ENCODE measurements at places on chromosomes 5 and 9. TPM values are rescaled to one million over a fixed set of nuclear protein-coding genes. Genes with fewer than 3 reads are reported as not detected.
A peak's percentile ranks its signal among the peaks of the same experiment; 100 is the strongest.

DNA sequence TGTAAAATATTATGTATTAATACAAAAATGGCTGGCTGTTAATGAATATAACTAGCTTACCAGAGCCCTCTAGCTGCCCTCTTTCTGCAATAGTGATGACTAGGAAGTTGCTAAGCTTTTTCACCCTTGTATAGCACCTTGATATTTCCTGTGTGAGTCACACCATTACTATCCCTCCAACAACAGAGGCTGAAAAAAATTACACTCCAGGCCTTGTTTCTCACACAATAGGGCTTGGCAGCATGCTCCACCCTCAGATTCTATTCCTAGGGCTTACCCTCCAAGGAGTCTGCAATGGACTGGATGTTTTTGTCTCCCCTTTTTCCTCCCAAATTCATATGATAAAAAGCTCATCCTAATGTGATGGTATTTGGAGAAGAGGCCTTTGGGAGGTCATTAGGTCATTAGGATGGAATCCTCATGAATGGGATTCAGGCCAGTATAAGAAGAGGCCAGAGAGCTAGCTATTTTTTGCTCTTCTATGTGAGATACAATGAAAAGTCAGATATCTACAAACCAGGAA is 184.6 kb upstream of the MAP1B start:
- H3K4me3 ChIP-seq: no peak overlapping the region
- no peak overlapping the region for H3K27ac ChIP-seq
- H3K36me3 ChIP-seq: no peaks in the 10 kb centered on the region
- no peaks in the 10 kb centered on the region for H3K27me3 ChIP-seq
- DNase-seq: peak; percentile 69
- H3K4me1 ChIP-seq: no peaks in the 10 kb centered on the region

DNA sequence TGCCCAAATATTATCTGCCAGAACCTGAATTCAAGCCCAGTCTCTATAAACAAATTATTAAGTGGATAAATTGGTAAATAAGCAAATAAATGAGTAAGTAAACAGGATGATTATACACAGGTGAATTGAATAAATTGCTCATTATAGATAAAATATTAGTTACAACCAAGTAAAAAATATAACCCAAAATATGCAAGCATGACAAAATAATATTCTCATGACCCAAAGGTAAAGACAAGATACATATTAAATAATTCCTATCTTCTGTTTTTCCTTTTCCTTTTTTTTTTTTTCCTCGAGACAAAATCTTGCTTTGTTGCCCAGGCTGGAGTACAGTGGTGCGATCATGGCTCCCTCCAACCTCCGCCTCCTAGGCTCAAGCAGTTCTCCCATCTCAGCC is 21.2 kb upstream of the FSD1L start:
- H3K27ac ChIP-seq: no peak overlapping the region
- H3K4me1 ChIP-seq: no peaks in the 10 kb centered on the region
- no peak overlapping the region for H3K4me3 ChIP-seq

GRCh38 chr9:14692470-14693250 is 572 bp downstream of the ZDHHC21 start:
- DNase-seq: no peak
- 0 out of 2 replicates have a peak overlapping the region, but pooled peaks have one; percentile 29 for H3K27ac ChIP-seq
- H3K27me3 ChIP-seq: no peaks in the 10 kb centered on the region
- H3K4me1 ChIP-seq: no peaks in the 10 kb centered on the region

The TAL2 gene
- not detected for total RNA-seq

The CSF2 gene
- total RNA-seq: not detected

DNA sequence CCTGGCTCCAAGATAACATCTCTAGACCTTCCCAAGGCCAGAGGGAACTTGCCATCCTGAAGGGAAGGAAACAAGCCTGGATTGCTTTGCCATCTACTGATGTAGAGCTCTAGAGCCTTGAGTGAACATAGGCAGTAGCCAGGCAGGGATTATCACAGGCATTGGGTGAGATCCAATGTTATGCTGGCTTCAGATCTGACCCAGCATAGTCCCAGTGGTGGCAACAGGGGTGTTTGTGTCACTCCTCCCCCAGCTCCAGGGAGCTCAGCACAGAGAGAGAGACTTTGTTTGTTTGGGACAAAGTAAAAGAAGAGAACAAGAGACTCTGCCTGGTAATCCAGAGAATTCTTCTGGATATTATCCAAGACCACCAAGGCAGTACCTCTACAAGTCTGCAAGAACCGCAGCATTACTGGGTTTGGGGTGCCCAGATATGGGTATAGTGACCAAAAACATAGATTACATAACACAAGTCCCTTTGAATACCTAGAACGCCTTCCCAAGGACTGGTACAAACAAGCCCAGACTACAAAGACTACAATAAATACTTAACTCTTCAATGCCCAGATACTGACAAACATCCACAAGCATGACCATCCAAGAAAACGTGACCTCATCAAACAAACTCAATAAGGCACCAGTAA is 137.6 kb upstream of the DAPK1 start:
- H3K4me3 ChIP-seq: no peak overlapping the region
- H3K4me1 ChIP-seq: no peaks in the 10 kb centered on the region
- DNase-seq: no peak
- H3K36me3 ChIP-seq: no peaks in the 10 kb centered on the region
- no peak overlapping the region for H3K27ac ChIP-seq
- no peaks in the 10 kb centered on the region for H3K27me3 ChIP-seq

GRCh38 chr9:6782345-6782744 is 24.6 kb downstream of the KDM4C start:
- DNase-seq: no peak
- no peak overlapping the region for H3K27ac ChIP-seq
- no peaks in the 10 kb centered on the region for H3K27me3 ChIP-seq
- H3K4me3 ChIP-seq: no peak overlapping the region

GRCh38 chr9:136304456-136304855 is 562 bp upstream of the CCDC187 start:
- no peaks in the 10 kb centered on the region for H3K27me3 ChIP-seq
- no peaks in the 10 kb centered on the region for H3K4me1 ChIP-seq
- H3K27ac ChIP-seq: no peak overlapping the region
- H3K36me3 ChIP-seq: no peaks in the 10 kb centered on the region
- no peak overlapping the region for H3K4me3 ChIP-seq

DNA sequence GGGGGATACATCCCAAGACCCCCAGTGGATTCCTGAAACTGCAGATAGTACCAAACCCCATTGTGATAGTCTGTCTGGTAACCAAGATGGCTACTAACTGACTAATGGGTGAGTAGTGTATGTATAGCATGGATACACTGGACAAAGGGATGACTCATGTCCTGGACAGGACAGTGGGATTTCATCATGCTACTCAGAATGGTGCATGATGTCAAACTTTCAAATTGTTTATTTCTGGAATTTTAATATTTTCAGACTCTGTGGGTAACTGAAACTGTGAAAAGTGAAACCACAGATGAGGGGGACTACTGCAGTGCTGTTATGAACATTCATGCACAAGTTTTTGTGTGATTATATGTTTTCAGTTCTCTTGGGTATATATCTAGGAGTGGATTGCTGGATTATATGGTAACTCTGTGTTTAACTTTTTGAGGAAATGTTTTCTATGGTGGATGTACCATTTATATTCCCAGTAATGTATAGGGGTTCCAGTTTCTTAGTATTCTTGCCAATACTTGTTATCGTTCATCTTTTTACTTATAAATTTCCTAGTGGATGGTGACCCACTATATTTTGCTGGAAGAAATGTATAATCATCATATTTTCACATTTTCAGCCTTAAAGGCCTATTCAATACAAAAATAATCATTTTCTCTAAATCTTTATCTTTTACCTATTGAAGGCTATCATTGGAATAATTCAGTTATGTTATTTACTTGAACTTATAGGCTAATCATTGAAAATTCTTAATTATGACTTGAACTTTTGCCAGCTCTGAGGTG is 140.9 kb downstream of the NR3C1 start:
- DNase-seq: no peak
- no peak overlapping the region for H3K27ac ChIP-seq
- no peaks in the 10 kb centered on the region for H3K36me3 ChIP-seq
- H3K4me1 ChIP-seq: no peaks in the 10 kb centered on the region
- H3K27me3 ChIP-seq: no peaks in the 10 kb centered on the region
- H3K4me3 ChIP-seq: no peak overlapping the region

- DNase-seq: no peak
- no peaks in the 10 kb centered on the region for H3K4me1 ChIP-seq
- H3K27me3 ChIP-seq: no peaks in the 10 kb centered on the region
- H3K27ac ChIP-seq: no peak overlapping the region
Observed at GRCh38 chr9:18969128-18969527, 63.9 kb downstream of the SAXO1 start.

The CARD9 gene
- 1.7 TPM for total RNA-seq

The ENC1 gene
- total RNA-seq: 37.0 TPM

The LCP2 gene
- total RNA-seq: 0.36 TPM

GRCh38 chr5:175885813-175886212 is 14.4 kb downstream of the CPLX2 start:
- H3K27me3 ChIP-seq: no peaks in the 10 kb centered on the region
- no peaks in the 10 kb centered on the region for H3K4me1 ChIP-seq
- H3K36me3 ChIP-seq: no peaks in the 10 kb centered on the region
- H3K4me3 ChIP-seq: no peak overlapping the region
- no peak overlapping the region for H3K27ac ChIP-seq

The CDH9 gene
- total RNA-seq: 0.10 TPM

DNA sequence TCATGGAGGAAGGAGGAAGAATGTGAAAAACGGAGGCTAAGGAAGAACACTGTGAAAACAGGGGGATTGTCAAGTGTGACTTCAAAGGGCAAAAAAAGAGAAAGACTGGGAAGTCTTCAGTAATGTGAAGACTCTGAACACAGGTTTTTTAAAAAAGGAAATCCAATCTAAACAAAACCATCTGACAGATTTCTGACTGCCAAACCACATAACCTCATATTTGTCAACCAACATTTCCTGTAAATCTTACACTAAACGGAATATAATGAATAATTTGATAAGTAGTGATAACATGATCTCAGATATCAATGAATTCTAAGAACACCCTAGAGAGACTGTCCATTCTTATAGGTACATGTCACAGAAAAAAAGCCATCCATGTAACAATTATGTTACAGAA is 124.7 kb downstream of the FBN2 start:
- H3K27me3 ChIP-seq: no peaks in the 10 kb centered on the region
- H3K4me3 ChIP-seq: no peak overlapping the region
- DNase-seq: no peak
- no peaks in the 10 kb centered on the region for H3K4me1 ChIP-seq
- H3K36me3 ChIP-seq: no peaks in the 10 kb centered on the region

- peak overlapping the region; percentile 54 for H3K27ac ChIP-seq
- no peaks in the 10 kb centered on the region for H3K36me3 ChIP-seq
- DNase-seq: no peak
- peaks cover 18% of the 10 kb centered on the region for H3K4me1 ChIP-seq
- no peak overlapping the region for H3K4me3 ChIP-seq
Observed at GRCh38 chr5:134451936-134452505, 40.3 kb upstream of the CDKN2AIPNL start.

GRCh38 chr5:136749016-136749415 is 383.7 kb upstream of the TRPC7 start:
- H3K36me3 ChIP-seq: no peaks in the 10 kb centered on the region
- H3K4me3 ChIP-seq: no peak overlapping the region
- no peak for DNase-seq
- H3K27me3 ChIP-seq: no peaks in the 10 kb centered on the region
- no peaks in the 10 kb centered on the region for H3K4me1 ChIP-seq

DNA sequence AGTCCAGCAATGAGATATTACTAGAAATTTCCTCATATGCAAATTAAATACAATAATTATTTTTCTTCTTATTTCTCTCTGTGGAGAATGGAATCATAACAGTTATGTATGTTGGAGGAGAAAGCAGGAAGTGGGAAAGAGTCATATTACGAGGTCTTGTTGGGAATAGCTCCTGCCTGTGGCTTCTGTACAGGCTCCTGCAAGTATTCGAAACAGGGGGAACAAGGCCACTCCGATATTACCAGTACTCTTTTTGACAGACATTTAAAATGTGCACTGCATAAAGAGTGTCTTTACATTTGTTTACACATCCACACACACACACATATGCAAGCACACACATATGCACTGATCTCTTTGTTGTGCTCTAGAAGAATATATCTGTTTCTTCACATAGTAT is 812.0 kb upstream of the ZNF608 start:
- H3K27me3 ChIP-seq: no peaks in the 10 kb centered on the region
- H3K36me3 ChIP-seq: no peaks in the 10 kb centered on the region
- no peak for DNase-seq
- peaks cover 13% of the 10 kb centered on the region for H3K4me1 ChIP-seq
- no peak overlapping the region for H3K4me3 ChIP-seq

GRCh38 chr9:120925535-120926396 is 830 bp downstream of the TRAF1 start:
- H3K27ac ChIP-seq: no peak overlapping the region
- H3K4me3 ChIP-seq: no peak overlapping the region
- H3K27me3 ChIP-seq: no peaks in the 10 kb centered on the region
- H3K4me1 ChIP-seq: peaks cover 8% of the 10 kb centered on the region
- no peaks in the 10 kb centered on the region for H3K36me3 ChIP-seq
- DNase-seq: peak; percentile 54

GRCh38 chr5:8993031-8993430 is 552.8 kb downstream of the SEMA5A start:
- H3K4me3 ChIP-seq: no peak overlapping the region
- H3K36me3 ChIP-seq: no peaks in the 10 kb centered on the region
- H3K4me1 ChIP-seq: no peaks in the 10 kb centered on the region
- no peak overlapping the region for H3K27ac ChIP-seq
- H3K27me3 ChIP-seq: no peaks in the 10 kb centered on the region

The SH3GL2 gene
- not detected for total RNA-seq

DNA sequence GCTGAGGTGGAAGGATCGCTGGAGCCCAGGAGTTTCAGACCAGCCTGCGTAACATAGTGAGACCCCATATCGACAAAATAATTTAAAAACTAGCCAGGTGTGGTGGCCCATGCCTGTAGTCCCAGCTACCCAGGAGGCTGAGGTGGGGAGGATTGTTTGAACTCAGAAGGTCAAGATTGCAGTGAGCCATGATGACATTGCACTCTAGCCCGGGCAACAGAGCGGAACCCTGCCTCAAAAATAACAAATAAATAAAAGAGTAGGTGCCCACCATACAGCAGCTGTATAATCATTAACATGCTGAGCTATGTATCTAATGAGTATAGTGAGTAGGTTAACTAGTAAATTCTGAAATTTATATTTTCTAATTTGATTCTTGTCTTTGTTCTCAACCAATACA is 11.0 kb upstream of the ATP6V0E1 start:
- H3K4me3 ChIP-seq: no peak overlapping the region
- H3K36me3 ChIP-seq: 0 out of 2 replicates have a peak, but pooled peaks cover 3% of the 10 kb centered on the region
- no peaks in the 10 kb centered on the region for H3K4me1 ChIP-seq
- no peak for DNase-seq
- H3K27ac ChIP-seq: no peak overlapping the region

DNA sequence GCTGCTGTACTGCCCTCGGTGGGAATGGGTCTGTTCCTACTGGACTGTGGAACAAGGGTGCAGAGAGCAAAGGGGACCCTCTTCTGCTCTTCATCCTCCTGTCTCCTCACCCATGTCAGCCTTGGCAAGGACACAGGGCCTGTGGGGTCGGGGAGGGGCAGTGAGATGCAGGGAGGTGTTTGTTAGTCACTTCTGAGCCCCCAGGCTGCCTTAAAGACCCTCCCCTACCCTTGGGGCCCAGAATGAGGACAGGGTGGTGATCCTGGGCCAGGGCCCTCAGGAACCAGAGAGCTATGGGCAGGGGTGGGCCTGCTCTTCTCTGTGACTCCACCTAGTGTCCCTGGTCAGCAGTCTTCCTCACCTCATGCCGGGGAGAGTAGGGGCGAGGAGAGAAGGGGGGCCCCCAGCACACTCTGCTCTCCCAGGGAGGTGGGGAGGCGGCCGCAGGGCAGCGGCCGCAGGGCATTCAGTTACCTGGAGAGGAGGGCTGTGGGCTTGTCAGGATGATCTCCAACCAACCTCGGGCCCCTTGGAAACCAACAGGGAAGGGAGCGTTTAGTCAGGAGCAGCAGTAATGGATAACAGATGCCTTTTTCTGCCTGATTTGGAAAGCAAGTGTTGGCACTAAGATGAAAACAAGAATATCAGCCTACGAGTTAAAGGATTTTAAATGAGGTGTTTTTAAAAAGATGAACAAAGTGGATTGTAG is 62.0 kb upstream of the GARNL3 start:
- no peak overlapping the region for H3K27ac ChIP-seq
- DNase-seq: no peak
- H3K36me3 ChIP-seq: no peaks in the 10 kb centered on the region
- H3K27me3 ChIP-seq: no peaks in the 10 kb centered on the region
